ENCODE measurements at places on chromosomes 6 and 20.

GRCh38 chr6:32868257-32868788 lies 14.3 kb downstream of the PSMB9 start:
- DNase-seq = peak; percentile 69

GRCh38 chr20:15827628-15828027 lies 745.6 kb downstream of the KIF16B start:
- DNase-seq = no peak

DNA sequence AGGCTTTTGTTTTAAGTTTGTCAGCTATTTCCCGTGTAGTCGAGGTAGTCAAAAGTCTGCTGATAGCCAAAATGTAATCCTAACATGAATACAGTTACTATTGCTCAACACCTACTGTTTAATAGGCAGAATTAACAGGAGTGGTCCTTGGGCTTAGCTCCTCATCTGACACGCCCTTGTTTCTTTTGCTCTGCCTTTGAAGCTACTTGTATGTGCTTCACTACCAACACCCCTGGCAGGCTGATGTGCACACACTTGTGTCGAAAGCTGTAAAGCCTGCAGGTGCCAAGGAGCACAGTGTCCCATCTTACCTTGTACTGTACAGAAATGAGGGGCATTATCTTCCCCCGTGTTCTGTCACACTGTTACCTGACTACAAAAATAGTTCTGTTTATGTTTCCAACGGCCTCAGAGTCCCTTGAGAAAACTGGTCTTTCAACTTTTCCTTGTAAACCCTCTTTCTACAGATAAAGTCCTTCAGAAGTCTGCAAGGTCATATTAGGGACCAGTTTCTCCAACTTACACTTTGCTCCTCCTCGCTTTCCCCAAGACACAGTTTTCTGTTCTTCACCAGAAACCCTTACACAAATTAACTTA lies 9.3 kb downstream of the SDHAF4 start:
- DNase-seq = no peak

DNA sequence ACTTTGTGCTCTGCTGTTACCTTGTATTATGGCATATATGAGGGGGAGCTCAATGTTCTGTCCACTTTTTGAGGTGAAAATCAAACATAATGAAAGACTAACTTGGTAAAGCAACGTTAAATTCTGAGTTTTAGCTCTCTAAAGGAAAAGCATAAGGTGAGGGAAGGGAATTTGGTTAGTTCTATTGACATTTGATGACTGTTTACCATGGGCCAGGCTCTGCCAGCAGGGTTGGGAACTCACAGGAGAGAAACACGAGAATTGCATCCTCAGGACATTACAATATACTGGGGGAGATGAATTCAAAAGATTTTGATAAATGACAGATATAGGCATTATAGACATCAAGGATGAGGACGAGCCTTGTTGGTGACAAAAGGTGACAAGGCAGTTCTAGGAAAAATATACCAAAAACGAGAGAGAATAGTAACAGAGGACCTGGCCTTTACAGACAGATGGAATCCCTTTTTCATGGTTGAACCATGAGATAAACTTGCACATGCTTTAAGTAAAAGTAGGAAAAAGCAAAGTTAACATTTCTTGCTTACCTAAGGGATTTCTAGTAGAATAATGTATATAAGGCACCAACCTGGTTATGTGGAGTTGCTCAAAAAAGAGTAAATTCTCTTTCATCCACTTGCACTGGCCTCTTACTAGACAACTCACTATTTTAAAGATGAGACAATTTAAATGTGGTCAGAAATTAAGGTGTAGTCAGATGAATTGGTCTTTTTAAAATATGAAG lies 191.4 kb downstream of the NKAIN2 start:
- DNase-seq = no peak

DNA sequence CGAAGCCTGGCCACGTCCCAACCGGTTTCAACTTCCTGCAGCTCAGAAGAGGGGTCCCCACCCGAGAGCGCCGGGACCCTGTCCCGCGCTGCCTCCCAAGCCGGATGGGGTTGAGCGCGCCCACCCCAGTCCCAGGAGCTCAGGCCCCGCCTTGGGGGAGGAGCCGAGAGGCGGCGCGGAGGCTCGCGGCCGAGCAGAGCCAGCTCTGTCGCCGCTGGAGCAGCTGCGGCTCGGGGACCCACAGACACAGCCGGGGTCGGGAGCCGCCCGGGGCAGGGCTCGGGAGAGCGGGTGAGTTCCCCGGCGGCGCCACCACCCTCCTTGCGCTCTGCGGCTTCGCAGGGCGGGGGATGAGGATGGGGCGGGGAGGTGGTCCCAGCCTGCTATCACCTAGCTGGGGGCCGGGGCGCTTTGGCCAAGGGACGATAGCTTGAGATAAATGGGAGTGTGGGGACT lies at the start of gene PPP1R16B:
PPP1R16B (plus strand) TSS at position 196 of the 456 bp plus-strand sequence. CDS start 30,229 bp downstream, outside the sequence.
- DNase-seq = peak; percentile 84

- DNase-seq = no peak
Measured at GRCh38 chr20:56626367-56627121, 2.6 kb upstream of the TFAP2C start.

GRCh38 chr6:137471986-137472385 lies 22.2 kb downstream of the OLIG3 start:
- DNase-seq = no peak

DNA sequence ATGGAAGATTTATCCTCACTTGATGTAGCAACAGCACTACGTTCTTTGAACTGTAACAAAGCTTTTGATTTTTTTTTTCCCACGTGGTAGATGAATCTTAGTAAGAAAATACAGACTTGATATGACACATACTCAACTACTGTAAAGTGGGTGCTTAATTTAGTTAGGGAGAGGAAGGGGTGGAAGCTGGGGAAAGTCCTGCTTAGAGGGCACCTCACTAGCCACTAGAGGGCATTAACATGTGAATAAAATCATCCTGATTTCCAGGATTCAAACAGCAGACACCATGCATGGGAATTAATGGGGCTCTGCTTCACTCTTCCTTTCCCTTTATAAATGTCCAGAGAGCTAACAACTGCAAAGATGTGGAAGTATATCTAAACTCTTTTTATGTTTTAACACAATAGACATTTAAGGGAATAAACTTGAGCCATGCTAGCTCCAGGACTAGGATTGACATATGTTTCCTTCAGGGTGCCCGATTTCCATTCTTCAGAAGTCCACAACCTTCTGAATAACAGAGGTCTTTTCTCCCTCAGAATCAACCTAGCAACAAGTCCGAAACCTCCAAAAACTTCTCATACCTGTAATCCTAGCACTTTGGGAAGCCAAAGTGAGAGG lies 250.1 kb downstream of the ATXN1 start:
- DNase-seq = no peak

- DNase-seq = no peak
Measured at GRCh38 chr6:51866867-51867266, 220.5 kb downstream of the PKHD1 start.

DNA sequence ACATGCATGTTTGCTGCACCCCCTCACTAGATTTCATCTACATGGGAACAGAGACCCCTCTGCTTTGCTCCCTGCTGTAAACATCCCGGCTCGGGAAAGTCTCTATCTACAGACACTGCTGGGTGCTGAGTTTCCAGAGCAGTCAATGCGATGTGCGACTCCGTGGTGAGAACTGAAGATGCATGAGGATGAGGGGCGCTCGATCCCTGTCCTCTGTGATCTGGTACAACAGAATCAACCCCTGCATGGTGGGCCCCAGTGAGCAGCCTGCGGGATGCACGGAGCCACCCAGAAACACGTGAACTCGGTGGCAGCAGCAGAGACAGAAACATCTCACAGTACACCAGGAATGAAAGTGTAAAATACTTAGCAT lies 83.1 kb downstream of the THBS2 start:
- DNase-seq = no peak

DNA sequence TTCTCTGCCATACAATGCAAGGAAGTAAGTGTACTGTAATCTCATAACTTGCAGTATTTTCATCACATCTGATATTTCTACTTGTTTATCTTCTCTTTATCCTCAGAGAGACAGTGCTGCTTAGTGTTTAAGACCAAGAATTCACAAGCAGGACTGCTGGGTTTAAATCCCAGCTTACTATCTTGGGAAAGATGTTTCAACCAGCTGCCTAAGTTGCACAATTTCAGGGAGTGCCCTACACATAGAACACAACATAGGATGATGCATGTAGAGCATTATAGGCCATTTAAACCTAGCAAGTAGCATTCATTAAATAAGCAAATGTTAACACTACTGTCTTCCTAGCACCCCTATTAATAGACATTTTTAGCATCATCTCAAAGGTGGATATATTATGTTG lies 205.2 kb upstream of the CEP162 start:
- DNase-seq = no peak

DNA sequence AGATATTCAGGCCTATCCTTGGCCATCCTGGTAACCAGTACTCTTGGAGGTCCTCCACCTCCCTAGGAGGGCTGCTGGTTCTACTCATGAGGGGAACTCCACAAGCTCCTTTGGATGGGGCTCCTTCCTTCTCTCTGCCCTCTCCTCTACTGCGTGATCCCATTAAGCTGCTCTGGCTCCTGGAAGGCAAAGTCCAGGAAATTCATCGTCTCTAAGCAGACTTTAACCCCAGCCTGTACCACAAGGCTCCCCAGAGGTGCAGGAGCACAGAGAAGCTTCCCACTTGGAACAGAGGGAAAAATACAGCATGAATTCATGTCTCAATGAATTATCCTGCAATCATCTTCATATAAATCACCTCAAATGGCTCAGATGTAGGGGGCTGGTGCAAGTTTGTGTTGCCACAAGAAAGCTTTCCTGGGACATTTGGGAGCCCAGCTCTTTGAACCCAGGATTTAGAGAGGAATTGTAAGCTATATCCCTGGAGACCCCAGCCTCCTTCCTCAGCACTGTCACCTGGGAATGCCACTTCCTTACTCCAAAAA lies 355.4 kb downstream of the CDC5L start:
- no peak for DNase-seq

GRCh38 chr20:16352321-16352720 lies 220.9 kb downstream of the KIF16B start:
- no peak for DNase-seq

DNA sequence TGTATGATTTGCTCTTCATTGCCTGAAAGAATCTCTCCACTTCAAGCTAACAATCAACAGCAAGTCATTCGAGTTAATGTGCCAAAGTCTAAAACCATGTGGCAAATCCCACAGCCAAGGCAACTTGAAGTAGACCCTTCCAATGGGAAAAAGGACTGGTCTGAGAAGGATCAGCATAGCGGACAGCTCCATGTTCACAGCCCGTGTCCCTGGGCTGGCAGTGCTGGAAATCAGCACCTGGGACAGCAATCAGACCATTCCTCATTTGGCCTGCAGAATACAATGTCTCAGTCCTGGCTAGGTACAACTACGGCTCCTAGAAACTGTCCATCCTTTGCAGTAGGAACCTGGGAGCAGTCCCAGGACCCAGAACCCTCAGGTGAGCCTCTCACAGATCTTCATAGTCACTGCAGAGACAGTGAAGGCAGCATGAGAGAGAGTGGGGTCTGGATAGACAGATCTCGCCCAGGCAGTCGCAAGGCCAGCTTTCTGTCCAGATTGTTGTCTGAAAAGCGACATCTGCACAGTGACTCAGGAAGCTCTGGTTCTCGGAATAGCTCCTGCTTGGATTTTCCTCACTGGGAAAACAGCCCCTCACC lies 1.1 kb downstream of the GJA10 start:
- no peak for DNase-seq

DNA sequence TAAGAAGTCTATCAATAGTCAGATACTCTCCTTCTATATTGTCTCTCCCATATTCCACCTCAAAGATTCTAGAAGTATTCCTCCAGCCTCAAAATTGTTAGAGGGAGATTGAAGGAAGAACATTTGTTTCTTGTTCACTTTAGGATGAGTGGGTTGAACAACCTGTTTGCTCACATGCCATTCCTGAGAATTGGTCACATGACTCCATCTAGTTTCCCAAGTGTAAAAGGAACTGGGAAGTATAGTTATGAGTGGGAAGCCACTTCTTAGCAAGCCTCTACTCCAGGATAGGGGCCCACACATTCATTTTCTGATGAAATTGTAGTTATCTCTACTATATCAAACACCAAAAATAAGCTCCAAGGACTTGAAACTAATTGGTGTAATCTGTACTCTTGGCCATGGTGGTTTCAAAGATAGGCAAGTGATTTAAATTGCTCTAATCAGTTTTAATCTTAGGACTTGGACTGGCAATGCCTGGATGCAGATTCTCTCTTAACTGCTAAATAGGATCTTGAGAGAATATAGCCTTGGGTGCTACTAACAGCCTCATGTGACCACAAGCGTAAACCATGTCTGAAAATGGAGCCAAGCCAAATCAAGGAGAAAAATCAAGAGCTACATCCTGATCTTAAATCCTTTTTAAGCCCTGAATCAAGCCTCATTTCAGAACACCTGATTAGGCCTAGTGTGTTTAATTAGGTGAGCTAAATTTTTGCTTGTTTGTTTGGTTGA lies 758.7 kb upstream of the MAN1A1 start:
- no peak for DNase-seq

DNA sequence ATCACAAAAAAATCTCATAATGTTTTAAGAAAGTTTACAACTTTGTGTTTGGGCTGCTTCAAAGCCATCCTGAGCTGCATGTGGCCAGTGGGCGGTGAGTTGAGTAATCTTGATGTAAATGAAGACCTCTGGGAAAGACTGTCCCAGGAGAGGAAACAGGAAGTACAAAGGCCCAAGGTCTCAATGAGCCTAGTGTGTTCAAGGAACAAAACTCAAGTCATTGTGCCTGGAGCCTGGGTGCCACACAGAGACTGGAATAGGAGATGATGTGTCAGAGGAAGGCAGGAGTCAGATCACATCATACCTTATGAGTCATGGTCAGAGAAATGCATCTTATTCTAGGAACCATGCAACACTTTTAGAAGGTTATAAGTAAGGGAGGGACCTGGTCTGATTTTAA lies 51.5 kb downstream of the COL19A1 start:
- DNase-seq = peak; percentile 3

DNA sequence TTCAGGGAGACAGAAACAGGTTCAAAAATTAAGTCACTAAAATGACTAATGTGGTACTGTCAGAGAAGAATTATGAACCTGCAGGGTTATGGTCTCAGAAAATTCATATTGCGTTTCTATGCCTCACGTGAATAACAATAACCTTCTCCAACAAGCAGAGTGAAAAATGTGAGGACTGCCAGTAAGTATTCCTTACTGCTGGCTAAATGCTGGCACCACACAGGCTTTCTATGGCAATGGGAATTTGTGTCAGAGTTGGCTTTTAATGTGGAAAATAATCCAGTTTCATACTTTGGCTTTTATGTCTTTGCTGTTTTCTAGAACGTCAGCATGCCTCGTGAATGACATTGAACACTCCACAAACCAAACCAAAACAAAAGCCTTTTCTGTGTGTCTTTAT lies 656.0 kb downstream of the KIF16B start:
- no peak for DNase-seq

GRCh38 chr6:16570946-16571345 lies 190.3 kb downstream of the ATXN1 start:
- no peak for DNase-seq

- DNase-seq = no peak
Measured at GRCh38 chr6:125853168-125853567, 62.4 kb downstream of the NCOA7 start.

- DNase-seq = no peak
Measured at GRCh38 chr6:21354805-21355238, 238.7 kb upstream of the SOX4 start.

DNA sequence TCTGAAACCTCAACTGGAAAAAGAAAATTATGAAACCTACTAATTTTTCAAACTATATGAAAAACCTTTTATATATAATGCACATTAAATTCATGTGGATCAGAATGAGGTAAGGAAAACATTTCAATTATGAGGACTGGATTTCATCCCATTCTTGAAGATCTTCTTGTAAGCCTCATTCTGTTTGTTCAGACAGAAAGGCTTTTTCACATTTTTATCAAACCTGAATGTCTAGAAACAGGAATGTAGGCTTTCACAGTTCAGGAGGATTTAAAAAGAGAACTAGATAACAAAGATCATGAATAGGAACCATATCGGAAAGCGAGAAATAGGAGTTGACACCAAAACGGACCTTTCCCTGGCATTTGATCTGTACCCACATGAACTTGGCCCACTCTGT lies 192.5 kb upstream of the KCNK16 start:
- no peak for DNase-seq

All from stimulated activated CD8-positive, alpha-beta memory T cell treated with anti-CD3 and anti-CD28 coated beads, Interleukin-15, amount 100 ng/mL, for 48 hours (primary cell).